ENCODE measurements at places on chromosomes 4 and X.

- DNase-seq = no peak
These were observed 292.8 kb downstream of the RAPGEF2 start for GRCh38 chr4:159395693-159396092.

DNA sequence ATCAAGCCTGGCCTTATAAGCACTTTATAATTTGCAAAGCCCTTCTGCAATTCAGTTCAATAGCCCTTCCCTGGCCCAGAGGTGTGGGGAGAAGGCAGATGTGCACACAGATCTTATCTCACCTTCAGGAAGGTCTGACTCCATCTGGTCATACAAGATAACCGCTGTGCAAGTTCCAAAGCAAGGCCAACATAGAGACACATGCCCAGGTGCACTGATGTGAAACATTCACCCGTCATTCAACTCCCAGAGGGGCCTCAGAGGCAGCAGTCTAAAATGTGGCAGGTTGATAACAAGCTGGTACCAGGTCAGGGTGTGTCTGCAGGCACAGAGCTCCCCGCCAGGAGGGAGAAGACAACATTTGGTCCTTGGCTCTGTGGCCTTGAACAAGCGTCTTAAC, 10.9 kb upstream of the WFS1 start:
- peak; percentile 36 for DNase-seq

DNA sequence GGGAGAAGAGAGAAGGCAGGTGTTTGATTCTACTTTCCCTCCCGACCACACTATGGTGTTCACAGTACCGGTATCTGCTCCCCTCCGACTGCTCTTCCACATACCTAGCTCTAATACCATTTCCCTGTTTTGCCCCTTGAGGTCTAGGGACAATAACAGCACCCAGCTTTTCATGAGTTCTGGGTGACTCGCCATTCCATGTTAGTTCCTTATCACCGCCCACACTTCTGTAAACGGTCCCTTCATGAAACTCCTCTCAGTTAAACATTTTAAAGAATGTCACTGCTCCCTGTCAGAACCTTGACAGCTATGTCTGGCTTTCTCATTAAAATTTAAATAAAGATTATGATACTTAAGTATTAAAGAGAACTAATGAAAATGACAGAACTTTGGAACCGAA, 136.7 kb downstream of the ADAMTS3 start:
- no peak for DNase-seq

DNA sequence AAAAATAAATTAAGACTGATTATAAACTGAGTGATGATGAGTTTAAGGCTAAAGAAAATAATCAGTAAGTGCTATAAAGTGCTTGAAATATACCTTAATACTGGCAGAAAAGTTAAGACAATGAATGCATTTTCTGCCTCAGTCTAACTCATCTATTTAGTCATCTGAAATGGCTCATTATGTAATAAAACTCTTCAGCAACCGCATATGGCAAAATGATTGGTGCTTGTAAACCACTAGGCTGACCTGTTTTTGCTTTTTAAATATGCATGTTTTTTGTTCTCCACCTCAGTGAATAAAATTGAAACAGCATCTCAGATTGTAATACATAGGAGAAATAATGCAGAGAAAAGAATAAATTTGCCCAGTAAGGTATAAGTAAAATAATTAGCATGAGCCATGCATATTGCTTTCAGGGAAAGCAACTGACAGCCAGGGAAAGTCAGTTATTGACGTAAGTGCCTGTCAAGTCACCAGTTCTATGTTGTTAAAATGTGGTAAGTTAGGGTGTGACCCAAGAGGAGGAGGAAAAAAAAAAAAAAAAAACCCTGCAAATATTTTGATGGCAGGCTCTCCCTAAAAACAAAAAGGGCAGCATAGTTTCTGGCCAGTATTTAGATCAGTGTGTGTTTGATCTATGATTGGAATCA, 167.5 kb downstream of the PALLD start:
- DNase-seq = peak; percentile 86

DNA sequence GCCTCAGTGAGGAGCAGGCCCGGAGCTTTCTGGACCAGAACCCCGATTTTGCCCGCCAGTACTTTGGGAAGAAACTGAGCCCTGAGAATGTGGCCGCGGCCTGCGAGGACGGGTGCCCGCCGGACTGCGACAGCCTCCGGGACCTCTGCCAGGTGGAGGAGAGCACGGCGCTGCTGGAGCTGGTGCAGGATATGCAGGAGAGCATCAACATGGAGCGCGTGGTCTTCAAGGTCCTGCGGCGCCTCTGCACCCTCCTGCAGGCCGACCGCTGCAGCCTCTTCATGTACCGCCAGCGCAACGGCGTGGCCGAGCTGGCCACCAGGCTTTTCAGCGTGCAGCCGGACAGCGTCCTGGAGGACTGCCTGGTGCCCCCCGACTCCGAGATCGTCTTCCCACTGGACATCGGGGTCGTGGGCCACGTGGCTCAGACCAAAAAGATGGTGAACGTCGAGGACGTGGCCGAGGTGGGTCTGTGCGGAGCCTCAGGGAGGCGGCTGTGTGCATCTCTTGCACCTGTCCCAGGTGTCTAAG, 323 bp downstream of the PDE6B start:
- DNase-seq = peak; percentile 35

GRCh38 chr4:44186850-44187246, 261.8 kb downstream of the KCTD8 start:
- DNase-seq = no peak

DNA sequence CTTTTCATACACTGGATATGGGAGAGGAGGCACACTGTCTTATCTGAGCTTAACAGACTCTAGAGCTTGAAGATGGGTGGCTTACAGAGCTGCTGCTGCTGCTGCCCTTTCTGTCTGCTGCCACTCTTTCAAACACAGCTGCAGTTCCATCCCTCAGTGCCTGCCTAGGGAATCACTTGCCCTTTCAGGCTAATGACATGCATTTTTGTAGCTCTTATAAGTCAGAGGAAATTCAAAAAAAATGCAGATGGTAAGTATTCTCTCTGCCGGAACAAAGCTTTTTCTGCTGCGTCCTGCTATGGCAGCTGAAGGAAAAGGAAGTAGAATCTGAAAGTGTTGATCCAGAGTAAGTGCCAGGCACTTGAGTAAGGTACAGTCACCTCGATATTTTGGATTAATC, 460.4 kb upstream of the DIAPH2 start:
- DNase-seq = no peak

GRCh38 chr4:146029939-146030710, 91.5 kb upstream of the ZNF827 start:
- DNase-seq = no peak

GRCh38 chrX:40552768-40553167, 28.0 kb upstream of the ATP6AP2 start:
- no peak for DNase-seq

DNA sequence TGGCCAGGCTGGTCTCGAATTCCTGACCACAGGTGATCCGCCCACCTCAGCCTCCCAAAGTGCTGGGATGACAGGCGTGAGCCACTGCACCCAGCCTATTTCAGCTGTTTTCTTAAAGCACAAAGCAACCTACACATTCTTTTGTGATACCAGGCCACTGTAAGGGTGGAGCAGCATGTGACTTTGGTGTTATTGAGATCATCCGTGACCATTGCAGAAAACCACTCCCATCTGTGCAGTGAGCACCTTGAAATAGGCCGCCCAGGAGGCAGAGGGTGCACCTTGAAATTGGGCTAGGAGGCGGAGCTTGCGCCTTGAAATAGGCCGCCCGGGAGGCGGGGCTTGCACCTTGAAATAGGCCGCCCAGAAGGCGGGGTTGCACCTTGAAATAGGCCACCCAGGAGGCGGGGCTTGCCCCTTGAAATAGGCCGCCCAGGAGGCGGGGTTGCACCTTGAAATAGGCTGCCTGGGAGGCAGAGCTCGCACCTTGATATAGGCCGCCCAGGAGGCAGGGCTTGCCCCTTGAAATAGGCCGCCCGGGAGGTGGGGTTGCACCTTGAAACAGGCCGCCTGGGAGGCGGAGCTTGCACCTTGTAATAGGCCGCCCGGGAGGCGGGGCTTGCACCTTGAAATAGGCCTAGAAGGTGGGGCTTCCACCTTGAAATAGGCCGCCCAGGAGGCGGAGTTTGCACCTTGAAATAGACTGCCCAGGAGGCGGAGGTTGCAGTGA, 9.0 kb upstream of the SLC25A6 start:
- DNase-seq = no peak
